Activated naive CD4-positive, alpha-beta T cell treated with Interleukin-2 at 50 U/mL for 16 hours (primary cell): ENCODE measurements at places on chromosomes 16 and 17.
A peak's percentile ranks its signal among the peaks of the same experiment; 100 is the strongest.

DNA sequence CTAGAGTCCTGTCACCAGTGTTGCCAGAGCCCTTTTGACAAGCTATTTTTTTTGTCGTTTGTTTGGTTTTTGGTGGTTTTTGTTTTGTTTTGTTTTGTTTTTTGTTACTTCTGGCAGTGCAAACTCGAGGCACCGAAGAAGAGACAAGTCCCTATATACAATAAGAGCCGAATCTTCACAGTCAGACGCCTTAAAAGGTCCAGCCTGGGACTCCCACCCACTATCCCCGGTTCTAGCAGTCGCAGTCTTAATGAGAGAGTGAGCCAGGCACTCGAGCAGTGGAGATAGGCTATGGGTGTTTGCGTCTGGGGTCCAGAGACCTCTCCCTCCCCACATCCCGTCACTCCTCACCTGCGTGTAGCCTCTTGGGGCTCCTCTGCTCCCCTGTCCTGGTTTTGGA, 1.9 kb downstream of the OR1F1 start:
- DNase-seq: no peak

DNA sequence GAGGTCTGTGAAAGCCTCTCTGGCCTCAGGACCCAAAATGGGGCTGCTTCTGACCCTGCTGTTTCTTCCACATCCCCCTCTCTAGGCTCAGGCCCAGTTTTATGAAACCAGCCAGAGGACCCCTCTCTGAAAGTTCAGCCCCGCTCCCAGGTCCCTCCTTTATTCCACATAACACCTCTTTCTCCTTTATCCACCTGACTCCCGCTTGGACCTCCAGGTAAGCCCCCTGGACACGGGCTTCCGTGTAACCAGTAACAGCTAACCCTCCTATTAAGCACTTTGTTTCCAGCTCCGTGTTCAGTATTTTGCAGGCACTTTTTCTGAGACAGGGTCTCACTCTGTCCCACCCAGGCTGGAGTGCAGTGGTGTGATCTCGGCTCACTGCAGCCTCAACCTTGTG, 37.4 kb downstream of the PSME3IP1 start:
- no peak for DNase-seq

GRCh38 chr17:4815043-4815675, 8.2 kb downstream of the PLD2 start:
- no peak for DNase-seq

DNA sequence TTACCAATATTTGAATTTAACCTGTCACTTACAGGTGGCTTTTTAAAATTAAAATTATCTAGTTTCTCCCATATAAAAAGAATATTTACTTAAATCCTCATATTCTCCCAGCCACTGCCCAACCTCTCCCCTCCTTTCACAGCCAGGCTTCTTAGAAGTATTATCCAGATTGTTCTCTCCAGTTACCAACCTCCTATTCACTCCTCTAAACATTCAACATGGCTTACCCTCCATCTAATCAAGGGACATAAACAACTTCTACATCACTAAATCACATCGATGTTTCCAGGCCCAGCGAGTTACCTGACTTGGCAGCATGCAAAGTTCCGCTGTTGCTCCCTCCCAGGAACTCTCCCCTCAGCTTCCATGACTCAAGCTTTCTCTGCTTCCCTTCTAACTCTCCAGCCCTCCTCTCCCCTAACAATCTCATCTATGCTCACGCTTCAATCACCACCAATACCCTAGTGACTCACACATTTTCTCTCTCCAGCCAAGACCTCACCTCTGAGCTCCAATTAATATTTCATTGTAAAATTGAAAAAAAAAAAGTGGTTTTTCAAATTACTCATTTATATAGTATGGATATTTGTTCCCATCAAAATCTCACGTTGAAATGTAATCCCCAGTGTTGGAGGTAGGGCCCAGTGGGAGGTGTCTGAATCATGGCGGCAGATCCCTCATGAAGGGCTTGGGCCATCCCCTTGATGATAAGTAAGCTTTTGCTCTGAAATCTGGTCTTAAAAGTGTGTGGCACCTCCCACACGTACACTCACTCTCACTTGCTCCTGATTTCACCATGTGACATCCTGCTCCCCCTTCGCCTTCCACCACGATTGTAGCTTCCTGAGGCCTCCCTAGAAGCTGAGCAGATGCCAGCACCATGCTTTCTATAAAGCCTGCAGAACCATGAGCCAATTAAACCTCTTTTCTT, 88.5 kb downstream of the HELZ start:
- no peak for DNase-seq

- DNase-seq: peak; percentile 4
Measured at GRCh38 chr17:6069539-6070429, at the start of gene WSCD1. TSS of gene WSCD1 (plus strand) at chr17:6070379. CDS start at chr17:6080659, 10,280 bp downstream.

DNA sequence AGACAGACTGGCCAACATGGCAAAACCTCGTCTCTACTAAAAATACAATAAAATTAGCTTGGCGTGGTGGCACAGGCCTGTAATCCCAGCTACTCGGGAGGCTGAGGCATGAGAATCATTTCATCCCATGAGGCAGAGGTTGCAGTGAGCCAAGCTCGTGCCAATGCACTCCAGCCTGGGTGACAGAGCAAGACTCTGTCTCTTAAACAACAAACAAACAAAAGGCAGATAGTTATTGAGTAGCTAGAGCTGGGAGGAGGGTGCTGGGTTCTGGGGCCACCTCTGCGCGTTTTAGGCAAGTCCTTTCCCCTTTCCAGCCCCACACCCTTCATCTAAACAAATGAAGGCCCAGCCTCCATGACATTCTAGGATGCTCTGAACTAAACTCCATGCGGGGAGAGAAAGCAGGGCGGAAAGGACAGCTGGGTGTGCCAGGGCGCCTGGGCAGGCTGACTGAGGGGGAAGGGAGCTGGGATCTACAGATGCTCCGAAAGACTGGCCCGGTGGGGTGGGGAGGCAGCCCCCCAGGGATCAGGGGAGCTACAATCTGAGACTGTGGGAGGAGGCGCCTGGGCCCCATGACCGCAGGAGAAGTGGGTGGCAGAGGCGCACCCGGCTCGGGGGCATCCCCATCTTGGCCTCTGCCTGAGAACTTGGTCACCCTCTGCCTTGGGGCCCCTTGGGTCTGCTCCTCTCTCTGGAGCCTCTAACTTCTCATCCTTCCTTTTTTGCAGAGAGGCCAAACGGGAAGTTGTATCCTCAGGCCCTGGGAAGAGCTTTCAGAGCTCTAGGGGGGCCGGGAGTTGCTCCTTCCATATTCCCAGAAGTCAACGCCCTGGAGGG, 910 bp downstream of the ITGAL start:
- peak; percentile 83 for DNase-seq

DNA sequence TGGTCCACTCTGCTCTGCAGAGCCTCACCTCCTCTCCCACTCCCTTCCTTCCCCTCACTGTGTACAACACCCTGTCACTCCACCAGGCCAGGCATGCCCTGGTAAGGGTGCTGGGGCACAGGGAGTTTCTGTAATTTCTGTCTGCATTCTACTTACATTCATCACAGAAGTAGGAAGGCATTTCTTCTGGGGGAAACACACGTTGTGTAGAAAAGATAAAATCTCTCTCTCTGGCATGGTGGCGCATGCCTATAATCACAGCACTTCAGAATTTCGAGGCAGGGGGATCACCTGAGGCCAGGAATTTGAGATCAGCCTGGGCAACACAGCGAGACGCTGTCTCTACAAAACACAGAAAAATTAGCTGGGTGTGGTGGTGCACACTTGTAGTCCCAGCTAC, 27.0 kb downstream of the WNT3 start:
- no peak for DNase-seq

DNA sequence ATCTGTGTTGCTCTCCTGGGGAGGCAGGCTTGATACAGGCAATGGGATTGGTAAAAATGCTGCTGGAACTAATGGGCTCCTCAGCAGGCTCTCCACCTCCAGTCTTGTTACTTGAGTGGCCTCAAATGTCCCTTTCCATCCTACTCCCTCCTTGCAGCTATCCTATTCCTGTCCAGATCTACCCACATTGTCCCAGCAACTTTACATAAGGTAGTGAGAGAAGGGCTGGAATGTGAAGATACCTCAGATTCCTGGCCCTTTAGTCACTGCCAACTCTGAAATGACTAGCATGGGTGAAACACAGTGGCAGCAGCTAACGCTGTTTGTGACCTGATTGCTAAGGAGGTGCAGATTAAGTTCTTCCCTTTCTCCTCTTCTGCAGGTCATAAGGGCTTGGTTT, 210.1 kb upstream of the HS3ST4 start:
- no peak for DNase-seq

DNA sequence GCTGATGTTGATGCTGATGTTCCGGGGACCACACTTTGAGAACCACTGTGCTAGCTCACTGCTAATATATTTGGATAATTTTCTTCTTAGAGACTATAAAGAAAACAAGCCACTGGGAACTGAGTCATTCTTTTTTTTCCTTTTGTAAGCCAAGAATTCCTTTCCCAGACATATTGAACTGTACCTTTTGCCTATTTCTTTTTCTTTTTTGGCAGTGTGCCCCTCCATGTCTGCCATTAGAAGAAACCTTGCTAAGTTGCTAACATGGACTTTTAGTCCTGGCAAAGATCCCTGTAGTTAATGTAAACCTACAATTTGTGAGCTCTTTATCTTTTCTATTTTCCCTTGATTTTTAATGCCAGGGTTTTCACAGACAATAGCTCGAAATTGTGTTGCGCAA, 17.3 kb upstream of the ERCC4 start:
- DNase-seq: no peak

DNA sequence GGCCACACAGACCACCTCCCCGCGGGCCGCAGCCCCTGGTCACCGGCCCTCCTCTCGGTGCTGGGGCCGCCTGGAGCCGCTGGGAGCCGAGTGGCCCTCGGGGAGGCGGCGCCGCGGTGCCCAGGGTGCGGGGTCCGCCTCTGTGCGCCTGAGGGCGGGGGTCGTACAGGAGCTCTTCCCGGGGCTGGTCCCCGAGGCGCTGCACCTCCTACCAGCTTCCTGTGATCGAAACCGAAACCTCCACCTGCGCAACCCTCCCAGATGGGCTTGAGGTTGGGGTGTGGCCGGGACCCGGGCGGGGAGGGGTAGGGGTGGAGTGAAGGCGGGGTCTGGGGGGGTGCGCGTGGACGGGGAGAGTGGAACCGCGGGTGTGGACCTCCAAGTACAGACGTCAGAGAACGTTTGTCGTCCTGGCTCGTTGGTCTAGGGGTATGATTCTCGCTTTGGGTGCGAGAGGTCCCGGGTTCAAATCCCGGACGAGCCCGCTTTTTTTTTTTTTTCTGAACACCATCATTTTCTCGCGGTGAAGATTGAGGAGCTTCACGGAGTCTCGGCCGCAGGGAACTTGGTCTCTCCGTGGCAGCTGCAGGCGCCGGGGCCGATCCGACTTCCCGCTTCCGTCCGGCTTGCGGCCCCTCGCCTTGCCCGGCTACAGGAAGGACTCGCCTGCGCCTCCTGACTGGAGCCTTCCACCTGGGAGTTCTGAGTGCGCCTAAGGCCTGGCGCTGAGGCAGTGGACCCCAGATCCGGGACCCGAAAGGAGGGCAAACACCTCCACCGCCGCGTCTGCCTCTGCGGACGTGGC, 23.9 kb downstream of the ZNF213 start:
- peak; percentile 83 for DNase-seq

DNA sequence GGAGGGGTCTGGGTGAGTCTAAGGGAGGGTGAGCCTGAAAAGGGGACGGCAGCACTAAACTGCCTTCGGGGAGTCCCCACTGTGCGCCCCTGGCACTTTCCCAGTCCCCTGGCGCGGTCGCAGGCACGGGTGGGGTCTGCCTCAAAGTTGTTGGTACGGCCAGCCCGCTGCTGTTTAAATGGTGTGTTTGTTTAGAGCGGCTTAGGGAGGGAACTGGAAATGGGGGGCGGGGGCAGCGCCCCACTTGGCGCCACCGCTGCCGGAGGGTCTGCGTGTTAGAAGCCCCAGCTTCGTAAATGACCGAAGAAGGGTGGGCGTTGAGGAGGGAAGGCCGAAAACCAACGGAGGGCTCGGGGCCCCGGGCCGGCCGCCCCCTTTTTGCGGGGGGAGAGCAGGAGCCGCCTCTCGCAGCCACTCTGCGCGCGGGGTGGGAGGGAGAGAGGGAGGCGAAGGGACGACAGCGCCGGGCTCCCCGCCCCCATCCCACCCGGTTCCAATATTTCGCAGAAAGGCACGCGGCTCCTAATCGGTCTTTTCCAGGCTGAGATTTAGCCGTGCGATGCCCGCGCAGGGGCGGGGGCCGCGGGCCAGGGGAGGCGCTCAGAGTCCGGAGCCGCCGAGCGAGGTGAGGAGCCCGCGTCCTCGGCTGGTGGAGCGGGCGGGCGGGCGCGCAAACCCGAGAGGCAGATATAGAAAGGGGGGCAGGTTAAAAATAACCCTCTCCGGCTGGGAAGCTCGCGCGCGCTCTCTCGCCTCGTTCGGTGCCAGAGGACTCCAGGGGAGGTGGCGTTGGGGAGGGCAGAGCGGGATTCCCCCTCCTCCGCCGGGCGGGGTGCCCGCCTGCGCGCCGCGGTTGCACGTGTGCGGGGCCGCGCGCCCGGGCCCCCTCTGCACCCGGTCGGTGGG, 54.9 kb downstream of the SREBF1 start:
- peak; percentile 35 for DNase-seq

GRCh38 chr17:77383613-77384608, 243.1 kb downstream of the SEC14L1 start:
- DNase-seq: no peak

- peak; percentile 3 for DNase-seq
Measured at GRCh38 chr17:10875430-10875851, 37.6 kb upstream of the PIRT start.

GRCh38 chr16:46607529-46607928, 13.7 kb downstream of the SHCBP1 start:
- no peak for DNase-seq

DNA sequence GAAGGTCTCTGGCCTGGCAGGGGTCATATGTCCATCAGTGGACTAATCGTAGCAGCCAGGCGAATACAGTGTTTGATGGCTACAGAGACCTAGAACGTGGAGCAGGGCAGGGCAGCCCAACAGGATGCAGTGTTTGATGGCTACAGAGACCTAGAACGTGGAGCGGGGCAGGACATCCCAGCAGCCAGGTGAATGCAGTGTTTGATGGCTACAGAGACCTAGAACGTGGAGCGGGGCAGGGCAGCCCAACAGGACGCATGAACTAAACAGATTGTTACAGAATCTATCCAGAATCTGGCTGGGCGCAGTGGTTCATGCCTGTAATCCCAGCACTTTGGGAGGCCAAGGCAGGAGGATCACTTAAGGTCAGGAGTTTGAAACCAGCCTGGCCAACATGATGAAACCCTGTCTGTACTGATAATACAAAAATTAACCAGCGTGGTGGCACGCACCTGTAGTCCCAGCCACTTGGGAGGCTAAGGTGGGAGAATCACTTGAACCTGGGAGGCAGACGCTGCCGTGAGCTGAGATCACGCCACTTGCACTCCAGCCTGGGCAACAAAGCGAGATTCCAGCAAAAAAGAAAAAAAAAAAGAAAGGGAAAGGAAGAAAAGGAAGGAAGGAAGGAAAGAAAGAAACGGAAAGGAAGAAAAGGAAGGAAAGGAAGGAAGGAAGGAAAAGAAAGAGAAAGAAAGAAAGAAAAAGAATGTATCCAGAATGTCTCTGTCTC, 65.2 kb upstream of the RPH3AL start:
- no peak for DNase-seq

- DNase-seq: no peak
Measured at GRCh38 chr17:57502811-57503241, 242.3 kb downstream of the CCDC182 start.

- DNase-seq: no peak
Measured at GRCh38 chr17:35784895-35785294, 10.5 kb downstream of the MMP28 start.
